ENCODE measurements at places on chromosomes 7 and 10.

DNA sequence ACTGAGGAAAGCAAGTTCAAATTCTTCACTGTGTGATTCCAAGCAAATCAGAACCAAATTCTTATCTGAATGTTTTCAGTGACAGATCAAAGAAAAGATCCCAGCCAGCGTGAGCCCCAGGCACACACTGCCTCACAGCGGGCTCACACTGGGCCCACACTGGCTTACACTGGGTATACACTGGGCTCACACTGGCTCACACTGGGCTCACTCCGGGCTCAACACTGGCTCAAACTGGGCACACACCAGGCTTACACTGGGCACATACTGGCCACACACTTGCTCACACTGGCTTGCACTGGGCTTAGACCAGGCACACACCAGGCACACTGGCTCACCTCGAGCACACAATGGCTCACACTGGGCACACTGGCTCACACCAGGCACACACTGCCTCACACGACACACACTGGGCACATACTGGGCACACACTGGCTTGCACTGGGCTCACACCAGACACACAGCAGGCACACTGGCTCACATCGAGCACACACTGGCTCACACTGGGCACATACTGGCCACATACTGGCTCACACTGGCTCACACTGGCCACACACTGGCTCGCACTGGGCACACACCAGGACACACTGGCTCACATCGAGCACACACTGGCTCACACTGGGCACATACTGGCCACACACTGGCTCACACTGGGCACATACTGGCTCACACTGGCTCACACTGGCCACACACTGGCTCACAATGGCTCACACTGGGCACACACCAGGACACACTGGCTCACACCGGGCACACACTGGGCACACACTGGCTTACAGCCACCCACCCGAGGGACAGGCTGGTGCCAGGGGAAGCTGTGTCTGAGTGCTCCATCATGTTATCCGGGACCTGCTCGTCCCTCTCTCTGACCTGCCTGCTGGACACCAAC is 156.3 kb downstream of the PTPRN2 start:
- DNase-seq = no peak

- DNase-seq = no peak
Measured at GRCh38 chr7:39357648-39358047, 208.6 kb upstream of the YAE1 start.

DNA sequence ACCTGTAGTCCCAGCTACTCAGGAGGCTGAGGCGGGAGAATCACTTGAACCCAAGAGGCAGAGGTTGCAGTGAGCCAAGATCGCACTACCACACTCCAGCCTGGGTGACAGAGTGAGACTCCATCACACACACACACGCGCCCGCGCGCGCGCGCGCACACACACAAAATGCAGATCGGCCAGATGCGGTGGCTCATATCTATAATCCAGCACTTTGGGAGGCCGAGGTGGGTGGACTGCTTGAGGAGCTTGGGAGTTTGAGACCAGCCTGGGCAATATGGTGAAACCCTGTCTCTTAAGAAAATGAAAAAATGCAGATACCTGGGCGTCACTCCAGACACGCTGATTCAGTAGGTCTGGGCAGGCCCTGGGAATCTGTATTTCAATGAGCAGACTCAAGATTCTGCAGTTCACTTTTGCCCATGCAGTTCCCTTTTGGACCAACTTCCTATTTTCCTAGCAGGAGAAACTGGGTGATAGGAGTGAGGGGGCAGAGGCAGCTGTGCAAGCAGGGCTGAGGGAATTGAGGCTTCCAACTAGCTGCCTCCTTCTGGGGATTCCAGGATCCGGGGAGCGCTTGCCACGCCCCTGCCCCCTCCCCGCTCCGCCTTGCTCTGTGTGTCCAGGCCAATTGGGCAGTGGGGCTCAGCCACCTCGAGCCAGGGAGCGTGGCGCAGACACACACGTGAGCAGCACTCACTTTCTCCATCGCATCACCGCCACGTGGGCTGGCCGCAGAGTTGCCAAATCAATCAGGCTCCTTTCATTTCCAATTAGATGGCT is 173.6 kb downstream of the SH3PXD2A start:
- DNase-seq = no peak

DNA sequence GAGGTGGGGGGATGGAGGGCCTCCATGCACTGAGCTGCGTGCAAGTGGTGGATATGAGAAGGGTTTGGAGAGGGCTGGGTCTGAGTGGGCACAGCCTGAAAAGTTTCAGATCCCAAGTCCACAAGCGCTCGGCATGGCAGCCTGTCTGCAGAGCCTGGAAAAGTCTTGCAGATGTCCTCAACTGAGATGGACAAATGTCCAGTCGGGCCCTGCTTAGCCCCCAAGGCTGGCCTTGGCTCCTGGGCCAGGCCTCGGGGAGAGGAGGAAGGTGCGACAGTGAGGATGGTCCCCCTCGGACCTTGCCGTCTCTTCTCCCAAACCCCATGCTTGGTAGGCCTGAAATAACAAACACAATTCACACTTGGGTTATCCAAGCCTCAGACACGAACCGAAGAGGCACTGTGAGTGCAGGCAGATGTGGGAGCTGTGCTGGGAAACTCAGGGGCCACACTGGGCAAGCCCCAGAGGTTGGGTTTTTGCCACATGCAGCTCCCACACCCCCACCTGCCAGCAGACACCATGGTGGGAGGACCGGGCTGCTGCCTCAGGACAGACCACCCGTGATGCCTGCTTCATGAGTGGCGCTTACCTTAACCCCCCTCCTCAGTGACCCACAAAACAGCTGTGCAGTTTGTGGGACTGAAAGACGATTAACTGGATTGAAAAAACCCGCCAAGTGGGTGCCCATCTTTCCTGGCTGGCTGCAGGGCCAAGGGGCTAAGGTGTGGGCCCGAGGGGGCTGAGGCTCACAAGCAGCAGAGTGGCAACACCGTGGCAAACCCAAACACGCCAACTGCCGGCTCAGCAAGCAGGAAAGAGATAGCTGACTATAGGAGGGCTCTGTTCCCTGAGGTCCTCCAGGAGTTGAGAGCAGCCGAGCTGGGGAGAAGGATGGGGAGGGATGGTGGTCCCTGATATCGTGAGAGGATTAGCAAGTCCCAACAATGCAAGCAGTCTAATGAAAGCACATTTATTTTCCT is 156.8 kb downstream of the RNF216 start:
- DNase-seq = no peak

DNA sequence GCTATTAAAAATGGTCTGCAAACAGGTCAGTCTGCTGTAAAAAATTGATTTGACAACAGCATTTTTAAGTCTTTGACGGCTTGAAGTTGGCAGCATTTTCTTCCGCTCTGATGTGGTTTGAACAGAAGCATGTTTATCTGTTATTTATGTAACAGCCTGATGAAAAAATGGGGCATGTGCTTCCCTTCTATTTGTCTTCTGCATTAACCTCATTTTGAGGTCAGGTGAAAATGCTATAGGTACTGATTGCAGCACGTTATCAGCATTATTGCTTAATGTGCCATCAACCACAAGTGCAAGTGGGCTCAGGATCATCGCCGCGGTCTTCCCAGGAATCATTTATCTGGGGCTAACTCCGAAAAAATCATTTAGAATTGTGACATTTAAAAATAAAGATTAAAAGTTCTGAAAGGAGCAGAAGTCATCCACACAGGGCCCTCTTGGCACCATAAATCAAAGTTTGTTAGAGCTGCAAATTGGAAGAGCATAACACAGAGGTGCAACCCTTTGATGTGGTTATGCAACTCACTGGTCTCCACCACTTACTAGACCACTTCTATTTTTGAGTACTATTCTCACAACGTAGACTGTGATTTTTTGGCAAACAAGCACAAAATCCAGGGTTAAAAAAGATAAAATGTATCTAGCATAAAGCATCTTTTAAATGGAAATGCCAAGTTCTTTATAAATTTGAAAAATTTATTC is 307.7 kb downstream of the MDFIC start:
- no peak for DNase-seq

DNA sequence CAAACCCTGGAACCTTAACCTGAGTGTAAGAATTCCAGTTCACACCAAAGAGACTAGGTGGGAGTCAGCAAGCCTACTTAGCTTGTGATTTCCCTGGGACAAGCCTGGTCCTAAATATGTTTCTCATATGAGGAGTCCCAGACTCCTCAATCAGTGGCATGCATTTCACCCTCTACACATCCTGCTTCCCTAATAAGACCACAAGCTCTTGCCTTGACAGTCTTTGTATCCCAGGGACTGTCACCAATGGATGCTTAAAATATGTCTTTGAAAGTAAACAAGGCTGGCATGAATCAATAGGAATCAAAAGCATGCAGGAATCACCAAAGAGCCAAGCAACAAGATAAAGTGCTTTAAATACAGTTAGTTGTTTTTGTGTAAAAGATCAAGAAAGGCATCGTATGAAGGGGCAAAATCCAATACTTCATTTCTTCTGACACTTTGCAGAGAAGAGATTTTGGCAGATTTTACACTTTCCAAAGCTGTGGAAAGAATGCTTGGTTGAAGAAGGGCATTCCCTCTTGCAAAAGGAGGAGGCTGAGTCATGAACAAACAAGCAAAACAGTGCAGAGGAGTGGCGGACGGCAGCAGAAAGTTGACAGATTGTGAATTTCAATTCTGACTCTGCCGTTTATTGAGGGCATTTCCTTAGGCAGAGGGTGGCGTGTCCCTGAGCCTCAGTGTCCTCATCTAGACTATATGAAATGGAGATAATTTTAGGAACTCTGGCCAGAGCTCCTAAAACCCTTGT is 8.5 kb upstream of the NFE2L3 start:
- DNase-seq = no peak

DNA sequence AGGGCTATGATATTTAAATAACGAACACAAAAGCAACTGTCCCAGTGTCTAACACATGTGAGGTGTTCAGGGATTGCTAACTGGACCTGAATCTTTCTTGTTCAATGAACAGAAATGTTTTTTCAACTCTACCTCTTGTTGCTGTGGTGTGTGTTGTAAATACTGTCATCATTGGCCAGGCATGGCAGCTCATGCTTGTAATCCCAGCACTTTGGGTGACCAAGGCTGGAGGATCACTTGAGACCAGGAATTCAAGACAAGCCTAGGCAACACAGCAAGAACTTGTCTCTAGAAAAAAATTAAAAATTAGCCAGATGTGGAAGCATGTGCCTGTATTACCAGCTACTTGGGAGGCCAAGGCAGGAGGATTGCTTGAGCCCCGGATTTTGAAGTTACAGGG is 1250.9 kb downstream of the TYW1 start:
- DNase-seq = no peak

All from stimulated activated CD4-positive, alpha-beta T cell treated with anti-CD3 and anti-CD28 coated beads, Interleukin-1b, Interleukin-23, amount 100 ng/mL, for 1 hour (primary cell).